Stimulated activated CD8-positive, alpha-beta memory T cell treated with anti-CD3 and anti-CD28 coated beads, Interleukin-4, amount 100 ng/mL, for 24 hours (primary cell): ENCODE measurements at places on chromosomes 1 and 21.

DNA sequence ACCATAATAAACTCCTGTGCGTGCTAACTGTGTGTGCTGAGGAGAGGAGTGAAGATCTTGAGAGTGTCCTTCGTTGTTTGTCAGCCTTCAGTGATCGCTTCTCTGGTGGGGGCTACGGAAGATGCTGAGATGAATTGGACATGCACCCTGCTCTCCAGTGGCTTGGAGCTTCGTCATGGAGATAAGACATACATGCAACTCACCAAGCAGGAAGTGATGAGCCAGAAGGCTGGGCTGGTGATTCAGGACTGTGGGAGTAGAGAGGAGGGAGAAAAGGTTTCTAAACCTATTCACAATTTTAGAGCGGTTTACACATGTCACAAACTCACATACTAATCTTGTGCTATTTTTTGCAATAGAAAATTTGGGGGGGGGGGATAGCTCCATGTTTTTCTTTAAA, 128.9 kb upstream of the ADAR start:
- DNase-seq = no peak

DNA sequence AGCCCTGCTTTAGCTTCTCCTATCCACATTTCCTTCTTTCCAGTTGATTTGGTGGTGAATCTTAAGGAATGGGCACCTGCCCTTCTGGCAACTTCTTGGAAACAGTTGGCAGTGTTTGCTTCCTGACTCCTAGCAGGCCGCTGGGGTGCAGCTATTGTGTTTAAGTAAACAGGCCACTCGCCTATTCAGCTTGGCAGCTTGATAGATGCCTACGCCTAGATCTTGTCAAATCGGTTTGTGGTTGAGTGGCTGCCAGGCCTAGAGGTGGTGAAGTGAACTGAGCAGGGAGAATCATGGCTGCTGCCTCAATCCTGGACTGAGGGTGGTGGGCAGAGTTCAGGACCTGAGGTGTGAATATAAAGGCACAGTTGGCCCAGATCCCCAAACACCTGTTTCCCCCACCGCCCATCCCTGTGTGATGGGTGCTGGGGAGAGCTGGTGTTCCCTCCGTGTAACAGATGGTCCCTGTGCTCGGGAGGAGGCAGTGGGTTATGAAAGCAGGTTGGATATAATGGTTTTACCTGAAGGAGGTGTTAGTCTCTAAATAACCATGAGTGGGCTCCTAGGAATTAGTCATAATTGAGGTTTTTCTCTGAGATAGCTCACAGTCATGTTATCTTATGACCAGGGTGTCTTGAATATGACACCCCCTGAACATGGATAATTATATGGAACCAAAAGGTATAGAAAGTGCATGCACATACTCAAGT, 940 bp upstream of the PLA2G2C start:
- DNase-seq = no peak

- no peak for DNase-seq
Measured at GRCh38 chr1:47555841-47556560, 118.2 kb downstream of the FOXD2 start.

DNA sequence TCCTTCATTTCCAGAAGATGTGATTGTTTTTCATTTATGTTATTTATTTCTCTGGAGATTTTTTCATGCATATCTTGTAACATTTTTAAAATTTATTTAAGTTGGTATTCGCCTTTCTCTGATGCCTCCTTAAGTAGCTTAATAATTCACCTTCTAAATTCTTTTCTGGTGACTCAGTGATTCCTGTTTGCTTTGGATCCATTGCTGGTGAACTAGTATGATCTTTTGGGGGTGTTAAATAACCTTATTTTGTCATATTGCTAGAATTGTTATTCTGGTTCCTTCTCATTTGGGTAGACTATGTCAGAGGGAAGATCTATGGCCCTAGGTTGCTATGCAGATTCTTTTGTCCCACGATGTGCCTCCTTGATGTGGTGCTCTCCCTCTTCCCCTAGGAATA, 1347.2 kb upstream of the B3GALT2 start:
- no peak for DNase-seq

DNA sequence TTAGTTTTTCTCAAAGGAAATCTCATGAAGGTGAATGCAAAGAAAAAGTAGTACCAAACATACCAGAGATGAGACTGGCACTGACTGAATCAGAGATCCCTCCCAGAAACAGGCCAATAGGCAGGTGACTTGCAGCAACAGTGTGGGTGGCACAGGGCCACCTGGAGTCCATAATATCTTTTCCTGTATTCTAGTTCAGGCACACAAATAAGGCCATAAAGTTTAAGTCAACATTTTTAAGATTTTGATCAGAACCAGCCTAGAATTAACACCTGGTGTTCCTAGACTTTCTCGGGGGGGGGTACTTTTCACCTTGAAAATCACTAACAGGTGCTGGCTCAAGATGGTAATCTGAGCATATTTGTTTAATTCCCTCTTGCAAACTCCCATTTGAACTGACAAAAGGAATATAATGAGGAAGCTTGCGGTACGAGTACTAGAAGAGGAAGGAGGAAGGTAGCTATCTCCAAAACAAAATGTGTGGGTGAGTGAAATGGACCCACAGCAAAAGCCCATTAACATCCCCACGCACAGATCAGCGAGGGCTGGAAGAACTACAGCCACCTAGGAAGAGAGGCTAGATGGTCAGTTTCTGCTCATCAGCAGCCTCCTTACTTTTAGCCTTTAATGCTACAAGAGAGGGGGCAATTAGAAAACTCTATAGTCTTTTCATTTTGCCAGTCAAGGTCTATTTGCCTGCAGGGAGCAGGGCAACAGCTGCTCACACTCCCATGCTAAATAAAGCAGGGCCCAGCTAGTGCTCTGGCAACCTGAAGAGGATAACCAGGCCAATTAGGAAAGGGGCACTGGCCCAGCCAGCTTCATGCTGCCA, 18.9 kb downstream of the SDE2 start:
- no peak for DNase-seq

GRCh38 chr1:12148160-12148957, 18.4 kb upstream of the TNFRSF1B start:
- DNase-seq = no peak

- no peak for DNase-seq
Measured at GRCh38 chr1:211327346-211327921, 801 bp downstream of the TRAF5 start.

DNA sequence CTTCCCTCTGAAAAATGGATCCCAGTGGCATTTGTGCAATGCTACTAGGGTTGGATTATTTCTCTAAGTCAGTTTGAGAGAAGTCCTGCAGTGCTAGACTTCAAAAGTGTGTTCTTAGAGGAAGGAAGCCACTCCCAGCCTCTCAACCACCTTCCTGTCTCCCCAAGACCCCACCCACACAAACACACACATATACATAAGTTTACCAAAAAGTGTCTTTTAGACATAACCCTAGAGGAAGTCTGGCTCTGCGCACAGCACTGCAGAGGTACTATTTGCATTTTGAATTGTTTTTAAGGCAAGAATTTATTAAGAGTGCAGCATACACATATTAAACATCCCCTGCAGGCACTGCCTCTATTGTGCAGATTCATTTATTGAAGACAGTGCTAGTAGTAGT, 127.3 kb downstream of the HHIPL2 start:
- DNase-seq = no peak

GRCh38 chr1:222034790-222035189, 292.9 kb upstream of the DUSP10 start:
- no peak for DNase-seq

DNA sequence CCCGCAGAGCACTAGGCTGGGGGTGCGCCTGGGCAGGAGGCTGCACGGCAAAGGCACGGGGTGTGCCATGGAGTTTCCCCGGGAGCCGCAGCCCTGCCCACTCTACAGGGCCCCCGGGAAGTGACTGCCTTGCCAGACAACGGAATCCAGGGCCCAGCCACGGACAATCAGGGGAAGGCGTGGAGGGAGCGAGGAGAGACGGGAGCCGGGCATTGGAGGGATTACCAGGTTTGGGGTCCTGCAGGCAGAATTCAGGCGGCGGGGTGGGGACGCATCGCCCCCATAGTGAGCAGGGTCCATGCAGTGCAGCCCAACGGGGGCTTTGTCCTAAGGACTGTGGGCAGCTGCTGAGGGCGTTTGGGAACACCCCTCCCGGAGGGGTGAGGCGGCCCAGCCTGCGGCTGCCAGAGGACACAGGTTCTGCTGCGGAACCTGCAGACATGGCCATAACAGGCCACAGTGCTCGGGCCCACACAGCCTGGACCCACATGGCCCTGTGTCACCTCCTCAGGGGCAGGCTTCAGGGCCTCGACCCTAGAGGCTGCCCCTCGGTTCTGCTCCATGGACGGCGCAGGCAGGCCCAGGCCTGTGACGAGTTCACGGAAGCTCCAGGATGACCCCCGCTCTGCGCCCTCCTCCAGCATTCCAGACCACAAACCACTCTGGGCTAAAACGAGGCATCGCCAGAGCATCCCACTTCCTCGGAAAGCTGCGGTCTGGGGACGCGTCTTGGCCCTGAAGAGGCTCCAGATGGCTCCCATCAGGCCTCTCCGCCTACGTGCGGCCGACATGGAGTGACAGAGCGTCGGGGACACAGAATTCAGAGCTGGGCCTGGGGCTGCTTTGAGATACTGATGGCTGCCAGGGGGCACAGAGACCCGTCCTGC, 54.5 kb downstream of the COL6A1 start:
- DNase-seq = no peak

GRCh38 chr21:46391773-46392172, 66.9 kb upstream of the DIP2A start:
- DNase-seq = no peak

DNA sequence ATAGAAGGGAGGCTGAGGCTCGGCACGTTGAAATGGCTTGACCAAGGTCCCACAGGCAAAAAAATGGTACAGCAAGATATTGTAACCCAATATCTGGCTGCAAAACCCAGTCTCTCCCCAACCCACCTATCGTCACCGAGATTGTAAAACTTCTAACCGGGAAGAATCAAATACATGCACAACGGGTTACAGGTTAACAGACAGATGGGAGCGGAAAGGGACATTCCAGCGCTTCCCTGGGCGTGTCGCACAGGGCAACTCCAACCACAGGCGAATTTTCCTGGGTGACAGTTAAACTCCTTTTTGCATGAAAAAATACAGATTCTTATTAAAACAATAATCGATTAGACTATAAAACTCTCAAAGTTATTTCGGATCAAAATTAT, 31.8 kb upstream of the JUN start:
- no peak for DNase-seq

DNA sequence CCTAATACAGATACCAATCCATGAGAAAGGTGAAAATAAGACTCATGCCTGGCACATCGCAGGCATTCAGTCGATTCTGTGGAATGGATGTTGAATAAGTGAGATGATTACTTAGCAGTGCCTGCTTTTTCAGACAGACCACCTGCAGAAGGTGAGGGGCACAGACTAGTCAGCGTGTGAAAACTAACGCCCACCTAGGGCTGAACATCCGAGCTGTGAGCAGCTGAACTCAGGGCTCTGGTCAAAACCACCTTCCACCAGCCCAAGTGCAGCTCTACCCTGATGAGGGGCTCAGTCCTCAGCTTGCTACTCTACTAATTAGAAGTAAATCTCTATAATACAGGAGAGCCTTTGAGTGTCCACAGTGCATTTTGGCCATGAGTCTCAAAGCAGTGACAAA, 32.5 kb downstream of the LMX1A start:
- DNase-seq = no peak

DNA sequence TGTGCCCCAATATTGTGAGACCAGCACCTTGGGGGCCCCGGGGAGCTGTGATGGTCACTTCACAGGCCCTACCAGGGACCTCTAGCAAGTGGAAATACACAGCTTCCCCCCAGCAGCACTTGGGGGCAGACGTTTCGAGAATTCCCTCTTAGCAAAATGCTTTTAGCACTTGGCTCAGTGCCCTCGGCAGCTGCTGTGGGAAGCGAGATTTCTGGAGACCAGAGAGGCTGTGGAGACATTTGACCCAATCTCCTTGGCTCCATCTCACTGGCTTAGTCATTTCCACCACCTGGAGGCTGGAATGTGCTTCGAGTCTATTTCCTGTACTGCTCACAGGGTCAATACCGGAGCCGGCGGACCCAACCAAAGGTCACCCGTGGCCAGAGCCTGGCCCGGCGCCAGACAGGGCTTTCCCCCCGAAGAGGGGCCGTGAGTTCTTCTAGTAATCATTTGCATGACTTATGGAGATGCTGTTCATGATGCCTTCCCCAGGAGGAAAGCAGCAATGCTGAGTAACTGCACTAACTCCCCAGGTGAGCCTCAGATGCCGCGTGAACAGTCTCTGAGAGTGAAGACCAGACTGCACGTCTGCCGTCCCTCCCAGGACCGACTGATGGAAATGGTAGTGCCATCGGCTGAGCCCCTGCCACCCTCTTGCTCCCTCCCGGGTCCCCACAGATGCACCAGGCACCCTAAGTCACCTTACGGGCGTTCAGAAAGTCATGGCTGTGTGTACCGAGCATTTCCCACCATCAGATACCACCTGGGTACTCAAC, 4.4 kb upstream of the C2CD2 start:
- DNase-seq = no peak
